ENCODE measurements at places on chromosomes 1 and 21.

- DNase-seq, result no peak
Observed at GRCh38 chr21:41064334-41064791, 103.6 kb upstream of the BACE2 start.

DNA sequence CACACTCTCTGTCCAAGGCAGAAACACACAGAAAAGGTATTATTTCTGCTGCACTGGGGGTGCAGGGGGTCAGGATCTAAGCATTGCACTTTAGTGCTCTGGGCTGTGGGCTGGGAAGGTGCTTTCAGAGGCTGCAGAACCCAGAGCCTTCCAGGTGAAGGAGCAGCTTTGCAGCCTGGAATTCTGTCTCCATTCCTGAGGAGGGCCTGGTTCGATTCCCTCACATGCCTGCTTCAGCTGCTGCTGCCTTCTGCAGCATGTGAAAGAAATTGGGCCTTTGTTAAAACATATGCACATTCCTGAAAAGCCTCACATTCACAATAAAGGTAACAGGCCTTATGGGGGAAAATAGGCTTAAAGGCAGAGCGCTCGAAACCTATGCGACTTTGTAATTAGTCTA lies 35.9 kb downstream of the VTCN1 start:
- no peak for DNase-seq

GRCh38 chr1:224640587-224640986 lies 24.5 kb downstream of the CNIH3 start:
- no peak for DNase-seq

DNA sequence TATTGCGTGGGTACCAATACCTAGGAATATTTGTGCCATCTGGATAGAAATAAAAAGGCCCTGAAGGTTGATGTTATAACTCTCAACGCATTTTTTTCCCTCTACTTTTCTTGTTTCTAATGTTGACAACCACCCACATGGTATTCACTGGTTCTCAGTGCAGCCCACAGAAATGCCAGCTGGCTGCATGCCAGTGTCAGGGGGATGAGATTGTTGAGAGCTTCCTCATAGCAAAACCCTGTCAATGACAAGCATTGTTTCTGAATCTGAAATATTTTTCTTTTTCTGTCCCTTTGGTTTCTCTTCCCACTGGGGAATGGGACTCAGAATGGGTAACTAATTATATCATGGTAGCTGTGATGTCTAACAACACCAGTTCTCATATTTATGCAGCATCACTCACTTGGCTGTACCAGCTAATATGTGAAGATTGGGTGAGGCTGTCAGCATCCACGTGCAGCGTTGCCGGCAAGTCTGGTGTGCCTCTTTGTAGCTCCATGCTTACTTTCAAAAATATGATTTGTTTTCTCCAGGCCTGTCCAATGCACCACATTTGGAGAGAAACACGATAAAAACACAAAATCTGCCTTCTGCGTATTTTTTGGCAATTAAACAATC lies 284.6 kb downstream of the PTBP2 start:
- DNase-seq, result no peak

DNA sequence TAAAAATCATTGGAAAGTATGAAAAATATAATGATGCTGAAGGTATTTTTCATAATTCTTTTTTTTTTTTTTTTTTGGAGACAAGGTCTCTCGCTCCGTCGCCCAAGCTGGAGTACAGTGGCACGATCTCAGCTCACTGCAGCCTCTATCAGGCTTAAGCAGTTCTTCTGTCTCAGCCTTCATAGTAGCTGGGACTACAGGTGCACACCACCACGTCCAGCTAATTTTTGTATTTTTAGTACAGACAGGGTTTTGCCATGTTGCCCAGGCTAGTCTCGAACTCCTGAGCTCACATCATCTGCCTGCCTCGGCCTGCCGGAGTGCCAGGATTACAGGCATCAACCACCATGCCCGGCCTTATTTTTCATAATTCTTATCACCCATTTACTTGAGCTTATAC lies 13.3 kb downstream of the SMAP2 start:
- no peak for DNase-seq

- no peak for DNase-seq
Observed at GRCh38 chr1:150813028-150813707, 5.1 kb upstream of the CTSK start.

GRCh38 chr1:24384251-24385090 lies 29.1 kb downstream of the STPG1 start:
- no peak for DNase-seq

DNA sequence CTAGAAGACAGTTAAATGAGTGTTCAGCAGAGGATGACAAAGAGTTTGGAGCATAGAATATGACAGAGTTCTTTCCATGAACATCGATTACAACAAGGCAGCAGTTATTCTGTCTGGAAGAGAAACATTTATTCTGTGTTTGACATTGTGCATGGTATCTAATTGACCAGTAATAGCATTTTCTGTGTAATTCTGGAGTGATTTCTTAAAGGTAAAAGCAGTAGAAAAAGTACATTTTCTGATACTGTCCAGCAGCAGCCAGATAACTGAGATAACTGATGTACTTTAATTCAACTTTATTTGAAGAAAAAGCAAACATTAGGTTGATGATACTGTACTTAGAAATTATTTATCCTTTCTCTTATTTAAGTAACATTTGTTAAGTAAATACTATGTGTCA lies 497.1 kb downstream of the AGBL4 start:
- DNase-seq, result no peak

- no peak for DNase-seq
Observed at GRCh38 chr1:203932556-203932955, 71.2 kb downstream of the SNRPE start.

DNA sequence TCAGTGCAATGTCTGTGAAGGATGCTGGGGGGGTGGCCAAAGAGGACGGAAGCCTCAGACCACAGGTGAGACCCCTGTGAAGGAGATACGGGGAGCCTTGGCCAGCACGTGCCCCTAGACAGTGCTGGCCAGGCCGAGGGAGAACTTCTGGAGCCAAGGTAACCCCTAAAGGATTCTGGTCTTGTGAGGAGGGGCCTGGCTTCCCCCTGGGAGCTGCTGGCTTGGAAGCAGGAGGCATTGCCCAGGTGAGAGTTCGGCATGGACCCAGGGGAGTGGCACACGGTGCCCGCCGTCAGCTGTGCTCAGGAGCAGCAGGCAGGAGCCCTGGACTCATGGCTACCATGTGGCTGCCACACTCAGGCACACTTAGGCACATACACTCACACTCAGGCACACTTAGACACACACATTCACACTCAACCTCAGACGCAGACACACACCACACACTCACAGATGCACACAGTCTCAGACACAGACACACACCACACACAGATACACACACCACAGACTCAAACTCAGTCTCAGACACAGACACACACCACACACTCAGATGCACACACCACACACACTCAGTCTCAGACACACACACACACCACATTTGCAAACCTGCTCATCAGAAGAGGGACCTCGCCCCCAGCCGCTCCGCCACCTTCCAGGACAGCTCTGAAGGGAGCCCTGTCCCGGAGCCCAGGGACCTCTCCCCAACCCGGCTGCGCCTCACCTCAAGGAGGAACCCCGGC lies 1.1 kb upstream of the COL6A2 start:
- no peak for DNase-seq

- no peak for DNase-seq
Observed at GRCh38 chr21:26025536-26026512, 144.7 kb downstream of the APP start.

GRCh38 chr1:78536427-78536826 lies 45.7 kb downstream of the PTGFR start:
- no peak for DNase-seq

DNA sequence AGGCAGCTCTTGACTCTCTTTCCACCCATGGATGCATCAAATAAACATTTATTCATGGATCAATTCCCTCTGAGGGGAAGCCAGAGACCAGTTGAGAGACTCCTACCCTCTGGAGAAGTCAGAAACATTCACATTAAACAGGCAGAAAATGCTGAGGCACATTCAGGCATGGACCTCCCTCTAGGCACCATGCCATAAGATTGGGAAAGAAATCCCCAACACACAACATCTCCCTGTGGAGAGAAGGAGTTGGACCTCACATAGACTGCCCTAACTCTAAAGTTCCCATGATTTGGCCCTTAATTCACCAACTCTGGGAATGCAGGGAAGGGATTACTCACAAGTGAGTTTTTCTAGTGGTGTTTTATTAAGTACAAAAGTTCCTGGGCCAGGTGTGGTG lies 415.3 kb upstream of the C1orf87 start:
- no peak for DNase-seq

- no peak for DNase-seq
Observed at GRCh38 chr1:70571191-70571590, 160.1 kb downstream of the CTH start.

GRCh38 chr1:177629526-177629925 lies 340.3 kb downstream of the SEC16B start:
- DNase-seq, result no peak

DNA sequence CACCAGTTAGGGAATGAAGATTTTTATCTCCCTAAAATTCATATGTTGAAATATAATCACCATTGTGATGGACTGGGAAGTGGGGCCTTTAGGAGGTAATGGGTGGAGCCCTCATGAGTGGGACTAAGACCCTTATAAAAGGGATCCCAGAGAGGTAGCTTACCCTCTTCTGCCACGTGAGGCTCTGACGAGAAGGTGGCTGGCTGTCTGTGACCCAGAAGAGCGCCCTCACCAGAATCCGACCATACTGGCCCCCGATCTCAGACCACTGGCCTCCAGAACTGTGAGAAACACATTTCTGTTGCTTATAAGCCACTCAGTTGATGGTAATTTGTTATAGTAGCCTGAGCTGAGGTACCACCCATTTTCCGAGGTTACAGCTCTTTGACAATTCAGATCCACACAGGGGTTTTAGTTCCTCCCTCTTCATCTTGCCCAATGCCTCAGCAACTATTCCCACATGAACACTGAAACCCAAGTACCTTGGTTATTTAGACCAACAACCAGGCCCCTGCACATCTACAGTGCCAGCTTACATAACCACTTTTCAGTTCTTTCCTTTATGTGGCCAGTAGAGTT lies 27.6 kb upstream of the HUNK start:
- DNase-seq, result no peak

GRCh38 chr1:86975993-86976550 lies 61.6 kb downstream of the HS2ST1 start:
- no peak for DNase-seq

GRCh38 chr1:214071469-214071868 lies 83.7 kb downstream of the PROX1 start:
- DNase-seq, result no peak

DNA sequence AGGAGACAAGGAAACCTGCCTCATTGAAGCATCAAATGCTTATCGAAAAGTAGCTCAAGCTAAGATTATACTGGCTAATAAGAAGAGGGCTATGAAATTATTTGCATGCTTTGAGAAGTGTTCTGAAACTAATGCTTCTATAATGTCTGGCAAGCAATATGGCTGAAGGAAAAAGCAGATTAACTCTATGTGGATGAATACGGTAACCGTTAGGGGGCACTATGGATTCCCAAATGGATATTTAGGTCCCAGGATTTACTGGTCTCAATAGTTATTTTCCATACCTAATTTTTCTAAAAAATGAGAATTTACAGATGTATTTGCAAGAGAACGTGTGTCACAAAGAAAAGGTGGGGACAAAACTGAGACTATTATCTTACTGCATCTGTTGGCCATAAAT lies 34.6 kb upstream of the RRP15 start:
- no peak for DNase-seq
